Ovary (tissue), 10 donors: ENCODE measurements at places on chromosomes 6 and 20.
A peak's percentile ranks its signal among the peaks of the same experiment; 100 is the strongest.

DNA sequence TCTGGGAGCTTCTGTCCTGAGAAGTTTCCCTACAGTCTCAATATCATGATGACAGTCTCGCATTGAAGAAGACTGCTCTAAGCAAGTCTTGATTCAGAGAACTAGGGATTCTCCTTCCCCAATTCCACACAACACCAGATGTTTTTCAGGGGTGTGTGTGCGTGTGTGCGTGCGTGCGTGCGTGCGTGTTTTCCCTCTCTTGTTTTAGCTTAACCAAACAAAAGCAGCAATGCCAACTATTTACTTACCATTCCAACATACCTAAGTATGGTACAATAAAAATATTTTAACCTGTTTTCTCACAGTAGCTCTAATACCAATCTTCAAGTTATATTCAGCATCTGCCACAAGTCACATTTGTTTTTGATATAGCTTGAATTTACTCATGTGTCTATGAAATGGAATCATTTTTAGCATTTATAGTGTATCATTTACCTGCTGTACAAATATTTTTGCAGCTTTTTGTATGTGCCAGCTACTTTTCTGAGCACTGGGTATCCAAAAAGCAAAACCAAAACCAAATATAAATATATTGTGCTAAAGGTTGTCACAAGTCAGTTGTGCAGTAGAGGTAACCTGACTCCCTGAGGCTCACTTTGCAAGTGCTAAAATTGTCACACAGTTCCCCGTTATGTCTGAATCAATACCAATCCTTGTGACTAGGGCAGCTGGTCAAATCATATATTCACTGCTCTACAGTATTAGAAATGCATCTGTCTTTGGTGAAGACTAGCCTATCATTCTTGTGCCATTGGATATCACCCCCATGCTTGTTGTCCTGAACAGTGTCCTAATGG lies 21.7 kb upstream of the MYLIP start:
- DNase-seq, result no peak

- DNase-seq, result no peak
Measured at GRCh38 chr6:147637620-147638195, 129.2 kb downstream of the SAMD5 start.

- peak; percentile 10 for DNase-seq
Measured at GRCh38 chr6:63476302-63476701, 96.0 kb upstream of the LOC128125822 start.

GRCh38 chr6:77462359-77463307 lies 658 bp downstream of the HTR1B start:
- no peak for DNase-seq

GRCh38 chr20:57257701-57258453 lies 8.6 kb downstream of the BMP7 start:
- no peak for DNase-seq

GRCh38 chr20:8127553-8128255 lies 4.4 kb upstream of the PLCB1 start:
- DNase-seq, result no peak

- no peak for DNase-seq
Measured at GRCh38 chr20:62511915-62512610, 36.3 kb upstream of the GATA5 start.

DNA sequence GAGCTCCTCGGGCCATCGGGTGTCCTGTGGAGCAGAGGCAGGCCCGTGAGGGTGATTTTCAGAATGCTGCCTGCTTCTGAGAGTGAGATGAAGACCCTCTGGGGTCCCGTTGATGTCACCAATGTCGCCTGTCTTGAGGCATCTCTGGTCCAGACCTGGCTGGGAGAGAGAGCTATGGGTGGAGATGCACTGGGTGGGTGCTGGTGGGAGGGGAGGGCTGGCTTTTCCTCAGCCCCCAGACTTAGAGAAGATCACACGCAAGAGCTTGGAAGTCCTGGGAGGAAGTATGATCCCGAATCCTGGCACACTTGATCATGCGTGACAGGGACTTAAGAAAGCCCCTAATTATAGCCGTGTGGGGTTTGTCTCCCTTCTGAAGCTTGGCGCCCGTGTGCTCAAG lies 103.2 kb upstream of the CD93 start:
- no peak for DNase-seq

DNA sequence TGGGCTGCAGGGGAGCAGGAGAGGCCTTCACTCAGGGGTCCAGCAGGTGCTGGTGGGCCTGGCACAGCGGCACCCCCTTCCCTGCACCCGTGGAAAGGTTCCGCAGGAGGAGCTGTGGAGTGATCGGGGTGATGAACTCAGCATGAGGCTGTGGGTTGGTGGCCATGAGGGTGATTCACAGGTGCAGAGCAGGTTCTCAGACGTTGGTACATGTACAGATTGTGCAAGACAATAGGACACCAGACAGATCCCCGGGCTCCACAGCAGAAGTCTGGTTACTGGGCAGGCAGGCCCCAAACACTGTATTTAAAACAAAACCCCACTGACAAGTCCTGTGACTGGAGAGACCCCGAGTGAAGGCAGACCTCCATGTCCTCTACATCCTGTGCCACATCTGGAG lies 151.6 kb upstream of the CDH4 start:
- no peak for DNase-seq

DNA sequence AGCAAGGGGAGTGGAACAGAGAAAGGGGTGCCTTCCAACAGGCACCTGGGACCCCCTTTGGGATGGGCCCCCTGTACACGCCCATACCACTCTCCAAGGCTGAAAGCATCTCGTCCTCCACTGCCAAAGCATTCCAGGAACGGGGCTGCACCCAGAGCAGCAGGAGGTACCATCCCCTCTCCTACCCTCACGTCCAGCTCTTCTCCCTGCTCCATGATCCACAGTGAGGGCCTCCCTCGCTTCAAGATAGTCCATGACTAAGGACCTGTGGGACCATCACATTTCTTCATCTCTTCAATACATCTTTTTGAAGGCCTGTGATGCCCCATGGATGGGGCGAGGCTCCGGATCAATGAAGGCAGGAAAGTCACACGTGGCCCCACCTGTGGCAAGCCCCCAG lies 209.9 kb downstream of the ANKRD60 start:
- DNase-seq, result no peak

DNA sequence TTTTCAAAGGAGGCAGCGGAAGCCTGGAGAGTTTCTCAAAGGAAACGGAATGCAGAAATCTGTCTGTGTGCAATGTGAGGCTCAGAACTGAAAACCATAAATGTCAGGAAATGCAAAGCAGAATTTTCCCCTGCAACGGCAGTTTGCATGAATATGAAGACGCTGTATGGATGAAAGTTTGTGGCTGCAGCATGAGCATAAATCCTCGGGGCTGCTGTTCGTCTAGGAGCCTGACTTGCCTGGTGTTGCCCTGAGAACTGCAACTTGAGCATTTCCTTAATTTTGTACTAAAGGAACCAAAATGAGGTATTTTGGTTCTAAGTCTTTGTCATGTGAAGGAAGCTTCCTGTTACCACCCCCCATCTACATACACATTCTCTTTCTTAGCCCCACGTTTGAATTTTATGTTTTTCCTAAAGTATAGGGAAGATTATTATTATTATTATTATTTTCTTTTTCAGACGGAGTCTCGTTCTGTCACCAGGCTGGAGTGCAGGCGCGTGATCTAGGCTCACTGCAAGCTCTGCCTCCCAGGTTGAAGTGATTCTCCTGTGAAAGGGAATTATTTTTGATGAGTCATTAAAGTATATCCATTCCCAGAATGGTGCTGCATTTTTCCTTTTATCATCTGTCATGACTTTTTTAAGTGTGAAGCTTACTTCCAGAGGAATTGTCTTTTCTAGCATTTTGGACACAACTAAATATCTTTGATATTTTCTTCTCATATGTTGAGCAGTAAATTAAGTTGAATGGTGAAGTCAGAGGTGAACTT lies 33.1 kb downstream of the MTHFD1L start:
- no peak for DNase-seq

GRCh38 chr6:142485256-142485655 lies 183.4 kb downstream of the ADGRG6 start:
- DNase-seq, result no peak
